ENCODE measurements at places on chromosomes 12 and 14.

GRCh38 chr14:53668897-53669296 is 287.7 kb downstream of the BMP4 start:
- no peak for DNase-seq

GRCh38 chr14:84856751-84857534 is 673.0 kb upstream of the FLRT2 start:
- no peak for DNase-seq

DNA sequence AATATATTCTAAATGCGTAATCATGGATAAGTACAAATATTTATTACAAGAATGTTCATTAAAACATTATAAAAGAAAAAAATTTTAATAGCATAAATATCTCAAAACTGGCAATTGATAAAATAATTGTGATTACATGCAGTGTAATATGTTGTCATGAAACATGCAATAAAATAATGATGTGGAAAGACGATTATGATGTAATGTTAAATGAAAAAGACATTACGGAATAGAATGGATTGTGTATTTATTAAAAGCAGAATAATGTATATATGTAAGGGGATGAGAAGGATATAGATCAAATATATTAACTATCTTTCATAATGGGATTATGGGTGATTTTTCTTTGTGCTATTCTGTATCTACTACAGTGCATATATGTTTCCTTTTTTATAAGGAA is 32.8 kb downstream of the NDUFA9 start:
- no peak for DNase-seq

DNA sequence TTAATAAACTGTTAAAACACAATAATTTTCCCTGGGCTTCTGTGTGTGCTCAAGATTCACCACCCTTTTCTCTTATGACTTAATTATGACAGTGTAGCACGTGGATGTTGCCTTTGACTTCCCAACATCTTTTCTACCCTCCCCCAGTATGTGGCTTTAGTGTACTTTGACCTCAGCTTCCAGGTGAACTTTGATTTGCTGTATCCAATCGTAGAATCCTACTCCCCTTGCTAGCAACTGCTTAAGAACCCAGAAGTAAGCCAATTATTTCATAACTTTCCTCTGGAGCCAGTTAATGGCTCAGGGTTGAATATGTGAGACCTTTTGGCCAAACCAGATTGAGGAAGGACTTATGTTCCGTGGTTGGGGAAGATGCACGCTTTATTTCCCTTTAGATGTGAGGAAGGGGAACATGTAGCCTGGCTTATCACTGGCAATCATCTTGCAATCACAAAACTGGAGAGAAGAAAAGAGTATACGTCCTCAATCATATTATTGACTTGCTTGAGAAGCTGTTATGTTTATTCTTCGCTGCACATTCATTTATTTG is 259.6 kb upstream of the ATP2B1 start:
- no peak for DNase-seq

DNA sequence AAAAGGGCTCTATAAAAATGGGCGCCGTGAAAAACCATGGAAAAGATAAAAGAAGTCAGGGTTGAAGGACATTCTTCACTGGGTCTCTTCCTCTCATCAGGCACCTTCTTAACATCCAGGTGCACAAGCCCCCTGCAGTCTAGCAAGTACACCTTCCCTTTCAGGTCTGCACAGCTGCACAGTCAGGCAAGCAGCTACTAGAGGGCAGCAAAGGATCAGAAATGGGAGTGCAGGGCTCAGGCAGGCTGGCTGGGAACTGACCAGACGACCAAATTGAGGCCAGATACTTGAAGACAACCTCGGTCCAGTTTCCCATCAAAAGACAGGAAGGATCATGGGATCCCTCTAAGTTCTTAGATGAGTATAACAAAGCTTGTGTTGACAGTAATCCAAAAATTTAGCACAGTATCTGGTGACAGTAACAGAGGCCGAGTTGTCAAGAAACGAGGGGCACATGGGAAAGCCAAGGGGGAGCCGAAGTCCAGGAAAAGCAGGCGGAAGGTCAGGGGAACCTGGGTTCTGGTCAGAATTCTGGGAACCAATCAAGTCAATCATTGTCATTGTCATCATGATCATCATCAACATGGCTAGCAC is 10.1 kb upstream of the GRIP1 start:
- peak; percentile 57 for DNase-seq

DNA sequence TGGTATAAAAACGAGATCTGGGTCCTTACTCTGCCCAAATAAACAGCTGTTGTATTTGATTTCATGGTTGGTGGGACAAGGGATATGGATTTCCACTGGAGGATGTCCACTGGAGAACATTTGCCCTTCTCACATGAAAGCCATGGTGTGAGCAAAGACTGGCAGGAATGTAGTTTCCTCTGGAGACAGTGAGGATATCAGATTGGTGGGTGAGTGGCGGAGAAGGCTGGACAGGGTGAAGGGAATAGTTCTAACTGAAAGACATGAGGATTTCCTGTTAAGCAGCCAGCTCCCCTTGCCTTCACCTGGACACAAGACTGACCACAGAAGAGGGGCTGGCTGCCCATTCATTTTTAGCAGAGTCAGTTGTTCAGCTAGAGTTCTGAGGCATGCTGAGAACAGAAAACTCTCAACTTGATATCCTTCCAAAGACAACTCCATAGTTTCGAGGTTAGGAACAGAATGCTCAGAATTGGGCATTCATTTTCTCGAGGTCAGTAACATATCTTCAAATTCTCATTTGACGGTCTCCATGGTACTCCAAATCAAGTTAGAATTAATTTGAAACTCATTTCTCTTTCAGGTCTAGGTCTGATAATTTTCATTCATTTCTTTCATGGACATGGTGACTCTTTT is 365.7 kb downstream of the LRIG3 start:
- DNase-seq = no peak

- no peak for DNase-seq
Observed at GRCh38 chr14:68782091-68782981, 10.5 kb downstream of the ZFP36L1 start.

- DNase-seq = no peak
Observed at GRCh38 chr12:38350342-38351174, 34.0 kb downstream of the ALG10B start.

- no peak for DNase-seq
Observed at GRCh38 chr14:60087668-60088067, 4.1 kb upstream of the PCNX4 start.

- DNase-seq = no peak
Observed at GRCh38 chr14:97874394-97874793, 1077.2 kb downstream of the VRK1 start.

DNA sequence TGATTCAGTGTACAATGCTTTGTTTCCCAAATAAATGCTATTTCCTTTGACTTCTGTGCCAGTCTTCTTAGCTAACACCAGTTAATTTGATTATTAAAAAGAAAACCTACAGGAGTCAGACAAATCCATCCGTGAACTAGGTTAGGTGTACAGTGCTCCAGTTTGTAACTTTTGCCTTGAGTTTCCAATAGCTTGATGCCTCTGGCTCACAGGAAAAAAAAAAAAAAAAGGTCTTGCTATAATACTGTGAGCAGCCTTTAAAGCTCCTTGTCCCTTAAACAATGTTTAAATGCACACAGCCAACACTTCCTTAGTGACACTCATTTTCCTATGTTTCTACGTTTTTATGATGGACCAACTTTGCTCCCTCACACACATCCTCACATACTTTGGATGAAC is 71.8 kb upstream of the TMX1 start:
- DNase-seq = no peak

DNA sequence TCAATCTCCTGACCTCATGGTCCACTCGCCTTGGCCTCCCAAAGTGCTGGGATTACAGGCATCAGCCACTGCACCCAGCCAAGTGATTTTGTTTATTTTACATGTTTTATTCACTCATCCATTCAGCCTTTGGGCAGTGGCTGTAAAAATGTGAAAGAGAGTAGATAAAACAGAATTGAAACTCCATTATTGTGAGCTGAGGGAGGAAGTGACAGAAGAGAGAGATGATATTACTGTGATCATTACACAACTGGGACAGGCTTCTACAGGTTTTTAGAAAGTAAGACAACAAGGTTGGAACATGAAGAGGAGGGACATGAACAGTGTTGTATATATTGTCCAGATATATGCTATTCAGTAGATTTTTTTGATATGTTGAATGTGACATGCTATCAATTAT is 25.0 kb downstream of the CREBL2 start:
- no peak for DNase-seq

- DNase-seq = peak; percentile 4
Observed at GRCh38 chr14:106831322-106831720, 1304.9 kb downstream of the TMEM121 start.

- DNase-seq = no peak
Observed at GRCh38 chr12:62767946-62768345, 167.0 kb downstream of the PPM1H start.

DNA sequence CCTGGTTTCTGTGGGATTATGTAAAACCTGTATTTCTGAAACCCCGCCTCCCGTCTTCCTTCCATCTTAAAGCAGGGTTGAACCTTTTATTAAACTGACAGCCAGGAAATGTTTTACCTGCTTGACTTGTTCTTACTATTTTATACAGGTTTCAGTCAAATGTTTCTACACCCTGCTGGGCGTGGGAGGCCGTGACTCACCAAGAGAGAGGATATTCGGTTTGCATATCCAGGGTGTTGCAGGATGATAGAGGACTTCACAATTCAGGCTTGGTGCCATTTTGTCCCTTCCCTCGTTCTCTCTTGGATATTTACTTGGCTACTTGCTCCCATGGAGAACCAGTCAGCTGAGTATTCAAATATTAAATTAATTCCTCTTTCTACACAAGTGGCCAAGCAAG is 69.7 kb downstream of the ARF6 start:
- DNase-seq = no peak

DNA sequence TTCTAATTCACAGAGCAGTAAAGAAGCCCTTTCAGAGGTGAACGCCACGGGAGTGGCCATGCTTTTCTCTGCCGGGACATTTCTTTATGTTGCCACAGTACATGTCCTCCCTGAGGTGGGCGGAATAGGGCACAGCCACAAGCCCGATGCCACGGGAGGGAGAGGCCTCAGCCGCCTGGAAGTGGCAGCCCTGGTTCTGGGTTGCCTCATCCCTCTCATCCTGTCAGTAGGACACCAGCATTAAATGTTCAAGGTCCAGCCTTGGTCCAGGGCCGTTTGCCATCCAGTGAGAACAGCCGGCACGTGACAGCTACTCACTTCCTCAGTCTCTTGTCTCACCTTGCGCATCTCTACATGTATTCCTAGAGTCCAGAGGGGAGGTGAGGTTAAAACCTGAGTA is 26.2 kb upstream of the PLEKHD1 start:
- no peak for DNase-seq

DNA sequence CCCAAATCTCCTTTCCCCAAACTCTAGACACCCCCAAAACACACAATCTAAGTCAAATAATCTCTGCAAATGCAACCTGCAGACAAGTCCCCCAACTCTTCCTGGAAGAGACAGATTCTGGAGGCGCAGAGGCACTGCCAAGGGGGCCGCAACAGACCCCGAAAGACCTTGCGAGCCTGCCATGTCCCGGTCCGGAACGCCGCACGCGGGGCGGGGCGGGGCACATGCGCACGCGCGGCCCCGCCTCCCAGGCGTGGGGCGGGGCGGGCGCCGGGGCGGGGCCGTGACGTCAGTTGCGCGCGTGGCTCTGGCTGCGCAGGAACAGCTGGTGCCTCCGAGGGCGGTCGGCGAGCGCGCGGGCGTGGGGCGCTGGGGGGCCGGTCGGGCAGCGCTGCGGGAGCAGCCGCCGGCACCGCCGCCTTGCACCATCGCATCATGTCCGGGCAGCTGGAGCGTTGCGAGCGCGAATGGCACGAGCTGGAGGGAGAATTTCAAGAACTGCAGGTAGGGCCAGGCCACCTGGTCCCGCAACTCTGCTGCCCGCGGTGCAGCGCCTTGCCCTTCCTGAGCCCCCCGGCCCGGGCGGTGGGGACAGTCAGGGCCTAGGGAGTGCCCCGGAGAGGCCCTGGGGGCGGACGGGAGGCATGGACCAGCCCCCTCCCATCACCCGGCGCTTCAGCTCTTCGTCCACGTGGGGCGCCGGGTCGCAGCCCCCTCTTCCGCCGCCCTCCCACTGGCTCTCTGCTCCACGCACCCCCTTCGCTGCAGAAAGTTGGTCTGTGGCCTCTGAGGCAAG is at the start of gene TMEM120B:
TSS of gene TMEM120B (plus strand) at position 292 of the 796 bp plus-strand sequence. CDS start at position 436, 144 bp downstream.
- DNase-seq = peak; percentile 86

DNA sequence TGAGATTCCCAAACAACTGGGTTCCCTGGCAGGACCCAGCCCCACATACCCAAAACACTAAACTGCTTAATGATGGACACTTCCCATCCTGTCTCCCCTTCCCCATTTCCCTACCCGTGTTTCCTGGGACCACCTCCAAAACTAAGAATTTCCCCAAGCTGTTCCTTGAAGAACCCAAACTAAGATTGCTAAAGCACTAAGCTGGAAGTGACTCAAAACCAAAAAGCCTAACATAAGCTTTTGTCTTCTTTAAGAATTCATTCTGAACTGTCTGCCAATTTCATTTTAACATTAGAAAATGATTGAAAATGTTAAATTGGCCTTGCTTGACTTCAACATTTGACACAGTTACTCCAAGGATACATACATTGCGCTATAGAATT is 29.5 kb upstream of the STAB2 start:
- DNase-seq = no peak

GRCh38 chr12:93256256-93256969 is 121.3 kb upstream of the NUDT4 start:
- DNase-seq = no peak

DNA sequence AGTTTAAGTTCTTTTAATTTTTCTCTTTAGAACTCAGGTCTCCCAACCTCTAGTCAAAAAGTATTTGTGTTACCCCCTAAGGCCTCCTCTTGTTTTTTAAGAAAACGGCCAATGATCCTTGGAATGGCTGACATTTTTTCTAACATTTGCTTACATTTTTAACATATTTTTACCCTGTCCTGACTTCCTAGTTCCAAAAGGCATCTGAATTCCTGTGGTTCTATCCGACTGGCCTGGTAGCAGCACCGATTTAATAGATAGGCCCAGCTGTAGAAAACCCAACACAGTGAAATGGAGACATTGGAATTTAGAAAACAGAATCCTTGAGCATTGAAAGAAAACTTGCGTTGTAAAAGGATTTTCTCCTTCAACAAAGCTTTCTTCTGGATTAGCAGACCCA is 134.7 kb upstream of the GSC start:
- no peak for DNase-seq

DNA sequence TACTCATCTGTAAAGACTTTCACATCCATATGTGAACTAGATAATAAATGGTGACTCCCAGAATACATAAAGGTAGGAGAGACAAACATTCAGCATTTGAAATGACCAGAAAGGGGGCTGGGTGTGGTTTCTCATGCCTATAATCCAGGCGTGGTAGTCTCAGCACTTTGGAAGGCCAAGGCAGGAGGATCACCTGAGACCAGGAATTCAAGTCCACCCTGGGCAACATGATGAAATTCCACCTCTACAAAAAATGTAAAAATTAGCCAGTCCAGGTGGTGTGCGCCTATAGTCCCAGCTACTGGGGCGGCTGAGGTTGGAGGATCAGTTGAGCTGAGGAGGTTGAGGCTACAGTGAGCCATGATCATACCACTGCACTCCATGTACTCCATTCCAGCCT is 4.1 kb upstream of the CS start:
- DNase-seq = no peak

- no peak for DNase-seq
Observed at GRCh38 chr12:114529966-114530365, 124.0 kb upstream of the TBX5 start.

Data from nephron progenitor cell (in vitro differentiated cells).